ENCODE measurements at places on chromosomes 6 and 20.

GRCh38 chr6:135789375-135790050 is 62.0 kb upstream of the PDE7B start:
- DNase-seq = no peak

DNA sequence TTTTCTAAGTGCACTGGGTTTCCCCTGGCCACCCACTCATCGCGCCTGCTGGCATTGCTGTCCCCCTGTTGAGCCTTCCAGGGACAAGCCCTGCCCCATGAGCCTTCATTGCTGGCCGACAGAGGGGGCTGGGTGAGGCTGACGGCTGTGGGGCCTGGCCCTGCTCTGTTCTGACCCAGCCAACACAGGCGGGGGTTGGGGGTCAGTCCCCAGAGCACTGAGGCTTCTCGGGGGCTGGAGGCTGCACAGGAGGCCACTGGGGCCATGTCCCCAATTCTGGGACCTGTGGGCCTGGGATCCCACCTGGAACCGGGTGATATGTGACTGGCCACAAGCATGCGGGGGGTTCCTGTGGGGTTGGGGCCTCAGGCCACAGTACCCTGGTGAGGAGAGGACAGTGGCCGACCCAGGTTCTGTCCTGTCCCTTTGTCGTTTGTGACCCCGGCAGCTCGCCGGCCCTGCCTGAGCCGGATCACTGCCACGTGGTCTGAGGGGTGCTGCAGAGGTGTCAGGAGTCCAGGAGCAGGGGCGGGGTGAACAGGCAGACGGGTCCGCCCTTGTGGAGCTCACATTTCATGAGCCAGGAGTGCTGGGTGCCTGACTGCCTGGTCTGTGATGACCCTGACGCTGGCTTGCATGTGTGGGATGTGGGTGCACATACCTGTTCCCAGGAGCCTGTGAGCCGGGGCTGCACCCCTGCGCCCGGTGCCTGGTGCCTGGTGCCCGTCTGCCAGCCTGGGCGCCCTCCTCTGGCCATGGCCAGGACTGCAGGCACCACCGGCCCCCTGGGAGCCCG is 2.1 kb upstream of the COL20A1 start:
- DNase-seq = peak; percentile 69

DNA sequence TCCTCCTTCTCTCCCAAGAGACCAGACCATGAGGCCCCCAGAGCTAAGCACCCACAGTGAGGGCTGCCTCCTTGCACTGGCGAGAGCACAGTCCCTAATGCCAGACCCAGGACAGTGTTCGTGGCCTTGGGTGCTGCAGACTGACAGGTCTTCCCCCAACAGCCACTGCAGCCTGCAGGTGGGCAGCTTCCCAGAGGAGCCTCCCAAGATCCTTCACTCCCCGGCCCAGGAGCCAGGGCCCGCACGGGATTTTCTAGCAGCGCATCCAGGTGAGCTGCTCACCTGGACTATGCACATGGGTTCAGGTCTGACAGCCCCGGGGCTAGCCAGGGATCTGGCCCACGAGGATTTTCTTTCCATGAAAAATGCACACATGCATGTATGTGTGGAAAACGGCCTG is 41.7 kb downstream of the SUMO4 start:
- no peak for DNase-seq

DNA sequence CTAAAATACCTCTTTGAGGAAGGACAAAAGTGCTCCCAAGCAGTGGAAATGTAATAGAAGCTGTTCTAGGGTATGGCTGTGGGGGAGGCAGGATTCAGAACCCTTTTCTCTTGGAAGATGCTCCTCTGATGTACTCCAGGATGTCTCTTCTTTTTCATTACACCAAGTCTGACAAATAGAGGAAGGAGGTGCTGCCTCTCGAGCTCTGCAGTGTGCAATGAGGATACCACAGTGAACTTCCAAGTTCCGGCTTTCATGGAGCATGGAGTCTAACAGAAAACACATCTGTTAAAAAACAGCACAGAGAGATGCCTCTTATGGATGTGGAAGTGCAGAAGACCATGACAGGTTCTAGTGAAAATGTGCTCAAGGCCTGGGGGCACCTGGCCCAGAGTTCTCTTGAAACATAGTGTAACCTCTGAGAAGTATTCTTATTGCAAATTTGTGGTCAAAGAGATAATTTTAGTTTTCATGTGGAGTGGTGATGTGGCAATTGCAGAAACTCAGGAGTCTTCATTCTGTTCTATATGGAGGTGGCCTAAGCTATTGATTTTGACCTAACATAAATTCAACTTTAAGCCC is 362.0 kb upstream of the CITED2 start:
- DNase-seq = no peak

DNA sequence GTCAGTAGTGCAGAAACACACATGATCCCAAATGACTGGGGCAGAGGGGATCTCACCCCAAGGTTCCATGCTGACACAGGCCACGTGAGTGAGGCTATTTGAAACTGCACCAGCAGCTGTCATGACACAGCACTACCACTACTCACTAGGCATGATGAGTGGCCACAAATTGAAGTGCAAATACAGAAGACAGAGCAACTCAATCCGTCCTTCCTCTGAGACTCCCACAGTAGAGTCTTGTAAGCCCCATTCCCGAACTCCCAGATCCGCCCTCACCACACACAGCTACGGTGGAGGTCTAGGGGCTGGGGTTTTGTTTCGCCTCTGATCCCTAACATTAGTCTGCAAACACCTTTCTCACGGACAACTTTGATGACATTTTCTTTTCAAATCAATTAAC is 113.3 kb upstream of the NUP153 start:
- DNase-seq = no peak

DNA sequence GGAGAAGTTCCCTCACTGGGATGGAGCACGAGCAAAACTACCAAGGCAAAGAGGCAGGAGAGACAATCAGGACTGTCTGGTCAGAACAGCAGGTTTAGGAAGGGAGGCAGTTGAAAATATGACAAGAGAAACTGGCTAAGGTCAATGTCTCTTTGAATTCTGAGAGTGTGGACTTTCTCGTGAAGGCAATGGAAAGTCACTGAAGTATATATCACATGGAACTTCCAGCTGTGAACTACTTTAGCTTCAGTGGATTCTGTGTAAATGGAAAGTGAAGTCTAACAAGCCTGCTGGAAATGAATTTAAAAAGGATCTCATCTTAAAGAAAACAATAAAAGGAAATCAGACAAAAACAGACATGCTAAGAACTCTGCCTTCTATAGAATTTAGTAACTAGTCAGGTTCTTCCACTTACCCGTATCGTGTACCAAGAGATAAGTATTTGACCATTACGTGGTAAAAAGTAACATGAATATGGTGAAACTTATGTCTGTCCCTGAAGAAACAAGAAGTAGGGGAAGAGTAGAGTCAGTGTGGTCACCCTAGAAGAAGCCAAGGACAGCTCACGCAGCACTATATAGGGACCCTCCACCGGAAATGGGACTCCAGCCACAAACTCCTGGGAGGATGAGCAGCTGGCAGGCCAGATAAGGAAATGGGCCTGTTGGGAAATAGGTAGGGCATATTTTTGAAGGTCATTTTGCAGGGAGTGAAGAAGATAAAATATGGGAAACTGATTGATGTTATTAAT is 123.4 kb downstream of the MAP7 start:
- no peak for DNase-seq

DNA sequence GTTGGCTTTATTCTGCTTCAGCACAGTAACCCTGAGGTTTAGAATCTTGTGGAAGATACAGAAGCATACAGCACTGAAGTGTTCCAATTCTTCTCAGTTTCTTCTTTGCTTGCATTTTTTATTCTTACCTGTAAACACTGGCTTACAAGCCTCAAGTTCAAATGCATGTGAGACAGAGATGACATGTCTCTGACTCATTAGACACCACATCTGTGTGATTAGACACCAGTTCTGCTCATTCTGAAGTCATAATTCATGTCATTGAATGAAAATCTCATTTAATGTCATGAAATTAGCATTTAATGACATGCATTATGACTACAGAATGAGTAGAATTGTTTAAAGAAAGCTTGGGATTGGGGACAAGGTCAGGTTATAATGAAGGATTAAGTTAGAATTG is 5.8 kb downstream of the GZF1 start:
- DNase-seq = no peak

DNA sequence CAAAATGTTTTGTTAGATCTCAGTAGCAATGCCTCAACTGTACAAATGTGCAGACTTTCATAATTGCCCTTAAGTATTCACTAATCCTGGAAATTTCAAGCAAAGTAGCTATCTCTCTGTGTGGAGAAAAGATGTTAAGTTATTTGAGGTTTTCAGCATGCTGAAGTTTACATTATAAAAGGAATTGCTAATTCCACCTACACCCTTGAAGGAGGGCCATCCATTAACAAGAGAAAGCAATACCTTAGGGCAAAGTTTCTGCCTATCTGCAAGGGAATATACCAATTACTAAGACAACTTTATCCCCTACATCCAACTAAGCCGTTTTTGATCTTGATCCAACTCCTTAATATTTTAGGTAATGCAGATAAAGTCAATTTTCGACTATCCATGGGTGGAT is 380.7 kb upstream of the BTBD3 start:
- DNase-seq = no peak

DNA sequence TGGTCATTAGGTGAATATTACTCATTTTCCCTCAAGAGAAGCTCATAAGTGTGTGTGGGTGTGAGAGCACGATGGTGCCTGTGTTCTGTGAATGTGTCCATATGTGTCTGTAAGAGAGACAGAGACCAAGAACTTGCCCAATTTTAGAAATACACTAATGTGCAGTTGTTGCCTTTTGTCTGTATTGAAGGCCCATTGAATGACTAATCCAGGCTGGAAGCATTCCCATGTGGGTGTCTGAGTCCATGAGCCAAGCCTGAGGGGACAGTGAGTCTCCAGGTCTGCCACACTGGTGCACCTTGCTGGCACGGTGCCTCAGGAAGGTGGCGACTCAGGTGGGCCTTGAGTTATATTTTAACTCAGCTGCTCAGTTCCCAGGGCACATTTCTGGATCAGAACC is 25.5 kb upstream of the ASXL1 start:
- no peak for DNase-seq

DNA sequence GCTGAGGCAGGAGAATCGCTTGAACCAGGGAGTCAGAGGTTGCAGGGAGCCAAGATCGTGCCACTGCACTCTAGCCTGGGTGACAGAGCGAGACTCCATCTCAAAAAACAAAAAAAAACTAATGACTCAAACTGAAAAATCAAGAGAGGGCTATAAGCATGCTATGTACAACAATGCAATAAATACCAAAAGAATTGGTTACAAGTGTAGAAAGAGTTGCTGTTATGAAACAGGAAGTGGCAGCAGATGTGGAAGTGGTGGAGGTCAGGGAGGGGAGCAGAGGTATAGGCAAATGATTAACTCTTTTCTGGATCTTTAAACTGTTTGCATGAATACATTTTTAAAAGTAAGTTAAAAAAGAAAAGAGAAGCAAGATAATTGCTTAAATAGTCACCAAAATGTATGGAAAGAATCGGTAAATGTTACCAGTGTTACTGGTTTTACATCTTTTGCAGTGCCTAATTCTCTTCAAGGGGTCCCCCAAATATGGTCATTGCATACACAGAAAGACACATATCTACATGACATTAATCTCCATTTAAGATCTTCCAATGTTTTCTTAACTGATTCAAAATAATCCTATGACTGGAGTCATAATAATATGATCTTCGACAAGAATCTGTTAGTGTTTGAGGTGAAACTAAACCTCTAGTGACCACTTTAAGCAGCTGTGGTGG is 15.0 kb downstream of the CALHM6 start:
- peak; percentile 25 for DNase-seq

- DNase-seq = no peak
Observed at GRCh38 chr6:104541411-104541810, 318.3 kb downstream of the HACE1 start.

GRCh38 chr6:145929037-145929633 is 35.0 kb downstream of the SHPRH start:
- DNase-seq = peak; percentile 9

GRCh38 chr6:15921243-15921642 is 207.6 kb upstream of the MYLIP start:
- no peak for DNase-seq

DNA sequence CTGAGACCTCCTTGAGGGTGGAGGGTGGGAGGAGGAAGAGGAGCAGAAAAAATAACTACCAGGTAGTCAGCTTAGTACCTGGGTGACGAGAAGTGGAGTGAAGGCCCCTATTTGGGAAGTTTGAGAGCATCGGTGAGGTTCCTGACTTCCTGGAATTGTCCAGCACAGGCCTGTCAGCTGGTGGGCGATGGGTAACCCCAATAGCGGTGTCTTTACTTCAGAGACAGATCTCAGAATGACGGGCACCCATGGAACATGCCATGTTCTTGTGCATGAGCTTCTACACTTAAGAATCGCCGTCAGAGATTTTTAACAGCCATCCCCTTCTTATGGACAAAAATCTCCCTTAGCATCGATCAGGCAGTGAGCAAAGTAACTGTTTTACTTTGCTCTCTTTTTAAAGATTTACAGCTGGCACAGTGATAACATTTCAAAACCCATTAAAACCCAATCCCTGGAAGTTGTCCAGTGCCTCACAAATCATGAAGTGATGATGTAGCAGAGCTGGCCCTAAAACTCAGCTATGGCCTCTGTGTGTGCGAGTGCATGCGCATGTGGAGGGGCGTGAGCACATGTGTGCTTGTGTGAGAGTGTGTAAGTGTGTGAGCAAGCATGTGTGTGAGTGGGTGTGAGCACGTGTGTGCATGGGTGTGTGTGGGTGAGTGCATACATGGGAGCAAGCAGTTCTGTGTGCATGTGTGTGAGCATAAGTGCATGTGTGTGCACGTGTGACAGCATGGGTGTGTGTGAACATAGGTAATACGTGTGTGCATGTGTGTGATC is 85.2 kb downstream of the DLL1 start:
- no peak for DNase-seq

DNA sequence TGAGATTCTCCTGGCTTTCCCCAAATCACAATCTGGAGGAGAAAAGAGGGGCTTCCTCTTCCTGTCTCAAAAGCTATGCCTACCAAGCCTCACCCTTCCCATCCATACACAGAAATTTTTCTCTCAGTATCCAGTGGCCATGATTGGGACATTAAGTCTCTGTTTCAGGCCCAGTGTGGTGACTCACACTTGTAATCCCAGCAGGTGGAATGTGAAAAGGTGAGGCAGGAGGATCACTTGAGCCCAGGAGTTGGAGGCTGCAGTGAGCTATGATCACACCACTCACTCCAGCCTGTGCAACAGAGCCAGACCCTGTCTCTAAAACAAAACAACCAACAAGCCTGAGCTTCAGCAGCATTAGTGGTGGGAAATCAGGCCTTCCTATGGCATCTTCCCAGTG is 210.0 kb downstream of the OGFRL1 start:
- DNase-seq = no peak

DNA sequence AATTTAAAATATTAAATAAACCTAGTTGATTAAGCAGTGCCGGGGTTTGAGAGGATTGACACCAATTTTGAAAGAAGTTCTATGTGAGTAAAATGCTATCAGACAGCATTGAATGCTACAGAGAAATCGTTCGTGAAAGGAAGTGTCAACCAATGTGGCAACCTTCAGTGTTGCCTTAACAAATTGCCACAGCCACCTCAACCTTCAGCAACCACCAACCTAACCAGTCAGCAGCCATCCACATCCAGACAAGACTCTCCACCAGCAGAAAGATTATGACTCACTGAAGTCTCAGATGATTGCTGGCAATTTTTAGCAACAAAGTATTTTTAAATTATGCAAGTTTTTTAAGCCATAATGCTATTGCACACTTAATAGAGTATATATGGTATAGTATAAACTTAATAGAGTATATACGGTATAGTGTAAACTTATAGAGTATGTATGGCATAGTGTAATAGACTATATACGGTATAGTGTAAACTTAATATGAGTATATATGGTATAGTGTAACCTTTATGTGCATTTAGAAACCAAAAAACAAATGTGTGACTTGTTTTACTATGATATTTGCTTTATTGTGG is 65.3 kb upstream of the ID4 start:
- DNase-seq = no peak

- DNase-seq = peak; percentile 90
Observed at GRCh38 chr20:35311409-35311808, 19.2 kb upstream of the FAM83C start.

GRCh38 chr20:63056236-63057170 is 49.7 kb upstream of the BHLHE23 start:
- peak; percentile 61 for DNase-seq

All from activated naive CD4-positive, alpha-beta T cell treated with anti-CD3 and anti-CD28 coated beads for 36 hours (primary cell).